ENCODE measurements at places on chromosomes 4 and X. TPM values are rescaled to one million over a fixed set of nuclear protein-coding genes. Genes with fewer than 3 reads are reported as not detected.

GRCh38 chrX:85084770-85085393 lies 81.2 kb downstream of the APOOL start:
- DNase-seq: peak; percentile 12
- no peaks in the 10 kb centered on the region for H3K27me3 ChIP-seq
- H3K4me3 ChIP-seq: no peak overlapping the region
- H3K4me1 ChIP-seq: no peaks in the 10 kb centered on the region
- peaks cover 14% of the 10 kb centered on the region for H3K36me3 ChIP-seq

GRCh38 chr4:163591614-163592020 lies 97.1 kb downstream of the TMA16 start:
- no peak overlapping the region for H3K27ac ChIP-seq
- H3K4me1 ChIP-seq: peaks cover 11% of the 10 kb centered on the region
- H3K36me3 ChIP-seq: no peaks in the 10 kb centered on the region
- DNase-seq: no peak
- no peaks in the 10 kb centered on the region for H3K27me3 ChIP-seq
- H3K4me3 ChIP-seq: no peak overlapping the region

DNA sequence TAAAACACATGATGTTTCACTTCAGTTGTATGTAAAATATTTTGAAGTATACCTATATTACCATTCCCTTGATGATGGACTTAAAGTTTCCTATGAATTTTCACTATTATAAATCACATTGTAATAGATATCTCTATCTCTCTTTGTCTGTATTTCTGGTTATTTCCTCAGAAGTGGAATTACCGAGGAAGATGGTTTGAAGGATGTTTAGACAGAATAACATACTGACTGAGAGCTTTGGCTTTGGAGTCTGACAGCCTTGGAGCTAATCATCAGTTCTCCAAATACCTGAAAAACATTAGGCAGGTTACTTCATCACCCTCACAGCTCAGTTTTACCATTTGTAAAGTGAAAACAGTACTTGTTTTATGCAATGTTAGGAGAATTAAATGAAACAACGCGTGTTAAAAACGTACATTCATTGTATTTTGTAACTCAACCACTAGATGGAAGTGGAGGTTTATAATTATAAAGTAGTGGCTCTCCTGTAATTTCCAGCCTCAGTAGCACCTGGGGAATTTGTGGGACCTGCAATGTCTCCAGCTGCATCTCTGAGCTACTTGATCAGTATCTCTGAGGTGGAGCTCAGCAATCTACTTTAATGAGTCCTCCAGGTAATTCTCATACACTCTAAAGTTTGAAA lies 14.3 kb downstream of the JCHAIN start:
- peak; percentile 9 for DNase-seq
- no peaks in the 10 kb centered on the region for H3K4me1 ChIP-seq
- no peaks in the 10 kb centered on the region for H3K36me3 ChIP-seq
- peaks cover 1% of the 10 kb centered on the region for H3K27me3 ChIP-seq
- no peak overlapping the region for H3K4me3 ChIP-seq

DNA sequence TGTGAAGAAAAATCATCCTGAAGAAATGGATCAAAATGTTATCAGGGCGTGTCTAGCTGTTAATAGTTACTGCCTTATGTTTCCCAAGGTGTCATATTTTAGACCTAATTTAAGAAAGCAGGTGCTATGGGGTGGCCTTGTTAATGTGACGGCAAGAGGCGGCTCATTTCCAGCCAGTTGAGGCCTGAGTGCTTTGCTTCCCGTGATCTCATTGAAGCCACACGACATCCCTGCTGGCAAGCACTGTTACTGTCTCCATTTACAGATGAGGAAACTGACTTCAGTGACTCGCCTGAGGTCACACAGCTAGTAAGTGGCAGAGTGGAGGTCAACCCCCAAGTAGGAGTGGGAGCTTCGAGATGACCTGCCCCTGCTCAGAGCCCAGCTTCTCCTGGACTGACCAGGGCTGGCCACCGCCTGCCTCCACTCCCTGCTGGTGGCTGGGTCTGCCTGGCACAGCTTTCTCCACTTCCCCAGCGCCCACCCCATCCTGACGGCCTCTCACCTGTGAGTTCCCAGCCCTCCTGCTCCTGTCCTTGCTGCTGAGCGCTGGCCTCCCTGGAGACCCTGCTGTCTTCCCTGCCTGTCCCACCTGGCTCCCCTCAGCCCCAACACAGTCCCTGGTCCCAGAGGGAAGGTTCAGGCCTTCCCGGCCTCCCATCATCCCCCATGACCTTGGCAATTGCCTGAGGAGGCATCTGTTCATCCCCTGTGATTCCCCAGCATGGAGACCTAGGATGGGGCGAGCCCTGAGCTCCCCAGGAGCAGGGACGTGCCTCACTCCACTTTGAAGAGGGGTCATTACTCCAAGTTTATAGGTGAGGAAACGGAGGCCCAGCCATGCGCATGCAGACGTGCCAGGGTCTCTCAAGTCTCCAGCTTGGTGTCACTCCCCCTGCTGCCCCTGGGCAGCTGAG lies 47.7 kb upstream of the SORCS2 start:
- no peaks in the 10 kb centered on the region for H3K4me1 ChIP-seq
- DNase-seq: no peak
- H3K36me3 ChIP-seq: no peaks in the 10 kb centered on the region
- no peak overlapping the region for H3K27ac ChIP-seq
- no peak overlapping the region for H3K4me3 ChIP-seq
- peaks cover 7% of the 10 kb centered on the region for H3K27me3 ChIP-seq

UNC5C gene
- not detected for total RNA-seq

DNA sequence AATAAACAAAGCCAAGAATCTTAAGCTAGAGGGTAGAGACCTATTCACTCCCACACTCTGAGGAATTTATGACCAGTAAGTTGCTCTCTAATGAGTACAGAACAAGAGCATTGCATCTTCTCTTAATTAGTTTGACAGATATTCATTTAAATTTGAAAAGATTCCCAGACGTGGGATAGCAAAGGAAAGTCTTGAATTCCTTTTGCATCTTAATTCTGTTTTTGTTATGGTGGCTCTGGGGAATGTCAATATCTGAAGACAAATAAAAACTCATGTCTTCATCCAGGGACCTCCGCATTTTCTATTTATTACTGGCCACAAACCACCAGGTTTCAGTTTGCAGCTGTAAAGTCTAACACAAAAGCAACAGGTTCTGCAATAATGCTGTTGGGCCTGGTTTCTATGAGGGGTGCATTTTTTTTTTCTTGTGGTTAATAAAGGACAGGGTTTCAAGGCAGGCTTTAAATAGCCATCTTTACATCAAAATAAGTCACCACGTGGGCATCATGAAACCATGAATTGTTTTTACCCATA lies 172.3 kb downstream of the SHROOM3 start:
- H3K27ac ChIP-seq: no peak overlapping the region
- peaks cover 4% of the 10 kb centered on the region for H3K27me3 ChIP-seq
- no peak for DNase-seq
- H3K4me1 ChIP-seq: no peaks in the 10 kb centered on the region
- no peak overlapping the region for H3K4me3 ChIP-seq

UGT8 gene
- total RNA-seq: not detected

F9 gene
- total RNA-seq: not detected

GRCh38 chrX:153829549-153829798 lies 870 bp downstream of the PDZD4 start:
- peaks cover 6% of the 10 kb centered on the region for H3K4me1 ChIP-seq
- DNase-seq: no peak
- peak overlapping the region; percentile 41 for H3K4me3 ChIP-seq
- no peaks in the 10 kb centered on the region for H3K36me3 ChIP-seq
- H3K27ac ChIP-seq: no peak overlapping the region
- H3K27me3 ChIP-seq: no peaks in the 10 kb centered on the region

GRCh38 chr4:4837316-4837715 lies 22.1 kb upstream of the MSX1 start:
- DNase-seq: no peak
- H3K36me3 ChIP-seq: no peaks in the 10 kb centered on the region
- peaks cover 7% of the 10 kb centered on the region for H3K27me3 ChIP-seq
- H3K4me3 ChIP-seq: no peak overlapping the region
- no peak overlapping the region for H3K27ac ChIP-seq
- no peaks in the 10 kb centered on the region for H3K4me1 ChIP-seq

DNA sequence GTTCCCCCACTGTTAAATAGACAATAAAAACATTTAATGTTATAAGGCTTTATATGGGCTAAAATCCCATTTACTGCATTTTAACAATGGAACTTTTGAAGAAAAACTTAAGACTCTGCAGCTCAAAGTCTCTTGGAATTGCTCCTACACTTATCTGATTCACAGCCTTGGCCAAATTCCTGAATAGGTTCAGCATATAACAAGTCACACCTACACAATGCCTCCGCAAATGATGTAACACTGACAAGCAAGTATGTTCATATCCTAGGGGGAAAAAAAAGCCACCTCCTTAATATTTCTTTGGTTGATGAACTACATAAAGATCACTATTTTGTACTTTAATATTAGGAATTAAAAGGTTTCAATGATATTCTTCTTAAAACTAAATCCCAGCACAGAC lies 34.5 kb downstream of the RPS6KA6 start:
- H3K27me3 ChIP-seq: no peaks in the 10 kb centered on the region
- DNase-seq: no peak
- H3K4me1 ChIP-seq: no peaks in the 10 kb centered on the region
- no peaks in the 10 kb centered on the region for H3K36me3 ChIP-seq

CENPE gene
- total RNA-seq: 38.1 TPM

GRCh38 chr4:70927502-70928137 lies 25.5 kb downstream of the MOB1B start:
- DNase-seq: peak; percentile 73
- peaks cover 28% of the 10 kb centered on the region for H3K4me1 ChIP-seq
- H3K27me3 ChIP-seq: no peaks in the 10 kb centered on the region
- H3K27ac ChIP-seq: peak overlapping the region; percentile 66
- peak overlapping the region; percentile 51 for H3K4me3 ChIP-seq

- H3K27ac ChIP-seq: no peak overlapping the region
- H3K36me3 ChIP-seq: no peaks in the 10 kb centered on the region
- no peaks in the 10 kb centered on the region for H3K4me1 ChIP-seq
- DNase-seq: no peak
- no peaks in the 10 kb centered on the region for H3K27me3 ChIP-seq
- H3K4me3 ChIP-seq: no peak overlapping the region
These were observed 7.4 kb upstream of the DYNLT3 start for GRCh38 chrX:37854748-37855147.

GRCh38 chrX:71177327-71177726 lies 32.7 kb downstream of the NLGN3 start:
- DNase-seq: no peak
- H3K4me3 ChIP-seq: no peak overlapping the region
- no peak overlapping the region for H3K27ac ChIP-seq
- no peaks in the 10 kb centered on the region for H3K27me3 ChIP-seq
- H3K4me1 ChIP-seq: peaks cover 13% of the 10 kb centered on the region

GRCh38 chr4:24557026-24558025 lies 27.0 kb downstream of the DHX15 start:
- no peaks in the 10 kb centered on the region for H3K27me3 ChIP-seq
- no peak for DNase-seq
- H3K4me1 ChIP-seq: peaks cover 70% of the 10 kb centered on the region
- H3K36me3 ChIP-seq: peaks cover 46% of the 10 kb centered on the region

DNA sequence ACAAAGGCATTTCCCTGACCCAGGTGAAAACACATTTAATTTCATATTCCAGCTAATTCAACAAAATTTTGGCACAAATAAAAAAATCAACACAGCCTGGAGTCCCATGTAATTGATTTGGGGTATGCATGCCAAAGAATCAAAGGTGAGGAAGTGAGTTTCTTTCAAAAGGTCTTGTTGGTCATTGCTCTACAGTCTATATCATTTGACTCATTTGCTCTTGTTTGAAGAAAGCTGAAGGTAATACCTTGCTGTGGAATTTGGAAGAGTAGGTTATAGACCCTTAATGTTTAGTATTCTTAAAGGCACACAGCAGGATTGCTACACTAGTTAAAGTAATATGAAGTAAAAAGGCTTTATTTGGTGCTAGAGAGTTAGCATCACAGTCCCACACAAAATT lies 25.4 kb downstream of the COL4A6 start:
- H3K36me3 ChIP-seq: no peaks in the 10 kb centered on the region
- H3K27ac ChIP-seq: no peak overlapping the region
- no peaks in the 10 kb centered on the region for H3K27me3 ChIP-seq

DNA sequence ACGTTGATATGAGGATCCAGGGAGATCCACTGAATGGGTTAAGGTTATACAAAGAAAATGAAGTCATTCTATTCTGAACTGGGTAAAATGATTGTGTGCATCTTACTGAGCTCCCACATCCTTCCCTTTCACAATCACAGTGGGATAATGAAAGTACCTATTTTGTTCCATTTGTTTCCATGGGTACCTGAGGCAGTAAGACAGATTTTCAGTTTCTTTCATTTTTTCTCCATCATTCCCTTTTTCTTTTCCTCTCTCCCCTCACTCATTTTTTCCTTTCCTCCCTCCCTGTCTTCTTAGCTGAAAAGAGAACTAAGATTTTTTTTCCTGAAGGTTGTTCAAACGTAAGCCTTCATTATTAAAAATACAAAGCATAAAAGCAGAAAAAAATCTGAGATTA lies 4.6 kb downstream of the GRIA2 start:
- peaks cover 3% of the 10 kb centered on the region for H3K4me1 ChIP-seq
- H3K36me3 ChIP-seq: peaks cover 4% of the 10 kb centered on the region
- peaks cover 31% of the 10 kb centered on the region for H3K27me3 ChIP-seq
- DNase-seq: no peak
- no peak overlapping the region for H3K27ac ChIP-seq

GRCh38 chr4:878796-879728 lies 53.1 kb downstream of the GAK start:
- peak; percentile 57 for DNase-seq
- no peaks in the 10 kb centered on the region for H3K27me3 ChIP-seq
- peaks cover 36% of the 10 kb centered on the region for H3K36me3 ChIP-seq
- peak overlapping the region; percentile 74 for H3K4me3 ChIP-seq

GRCh38 chrX:120604361-120604782 lies 471 bp downstream of the MCTS1 start:
- H3K4me3 ChIP-seq: peak overlapping the region; percentile 95
- H3K4me1 ChIP-seq: peaks cover 7% of the 10 kb centered on the region
- H3K27me3 ChIP-seq: no peaks in the 10 kb centered on the region
- peaks cover 7% of the 10 kb centered on the region for H3K36me3 ChIP-seq
- peak; percentile 53 for DNase-seq

LEF1 gene
- 367 TPM for total RNA-seq

DMP1 gene
- total RNA-seq: not detected

GRID2 gene
- not detected for total RNA-seq

DNA sequence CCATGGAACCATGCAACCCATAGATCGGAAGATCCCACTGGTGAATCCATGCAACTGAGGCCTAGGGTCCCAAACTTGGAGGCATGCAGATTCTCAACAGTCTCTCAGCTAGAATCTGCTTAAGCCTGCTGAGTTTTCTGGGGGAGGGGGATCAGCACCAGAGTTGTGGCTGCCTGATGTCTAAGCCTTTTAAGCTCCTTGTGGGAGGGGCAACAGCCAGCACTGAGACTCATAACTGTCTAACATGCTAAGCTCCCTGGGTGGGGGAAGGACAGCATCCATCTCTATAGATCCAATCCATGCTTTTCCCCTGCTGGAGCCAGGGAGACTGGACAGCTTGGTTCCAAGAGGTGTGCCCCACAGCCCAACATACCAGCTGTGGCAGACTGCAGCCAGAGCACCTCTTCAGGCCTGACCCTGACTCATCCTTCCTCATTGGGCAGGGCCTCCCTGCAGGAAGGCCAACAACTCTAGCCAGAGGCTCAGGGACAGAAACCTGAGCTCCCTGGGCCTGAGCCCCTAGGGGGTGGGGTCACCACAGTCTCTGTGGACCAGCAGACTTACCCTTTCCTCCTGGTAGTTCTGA lies 300.1 kb upstream of the SLC7A11 start:
- H3K36me3 ChIP-seq: no peaks in the 10 kb centered on the region
- no peak overlapping the region for H3K4me3 ChIP-seq
- no peaks in the 10 kb centered on the region for H3K4me1 ChIP-seq
- H3K27me3 ChIP-seq: no peaks in the 10 kb centered on the region
- no peak overlapping the region for H3K27ac ChIP-seq
- no peak for DNase-seq

- H3K4me3 ChIP-seq: no peak overlapping the region
- peaks cover 9% of the 10 kb centered on the region for H3K27me3 ChIP-seq
- no peaks in the 10 kb centered on the region for H3K36me3 ChIP-seq
- H3K4me1 ChIP-seq: no peaks in the 10 kb centered on the region
These were observed 30.4 kb downstream of the NHS start for GRCh38 chrX:17405225-17405969.
